ENCODE measurements at places on chromosomes 7 and 10. TPM values are rescaled to one million over a fixed set of nuclear protein-coding genes. Genes with fewer than 3 reads are reported as not detected.

DNA sequence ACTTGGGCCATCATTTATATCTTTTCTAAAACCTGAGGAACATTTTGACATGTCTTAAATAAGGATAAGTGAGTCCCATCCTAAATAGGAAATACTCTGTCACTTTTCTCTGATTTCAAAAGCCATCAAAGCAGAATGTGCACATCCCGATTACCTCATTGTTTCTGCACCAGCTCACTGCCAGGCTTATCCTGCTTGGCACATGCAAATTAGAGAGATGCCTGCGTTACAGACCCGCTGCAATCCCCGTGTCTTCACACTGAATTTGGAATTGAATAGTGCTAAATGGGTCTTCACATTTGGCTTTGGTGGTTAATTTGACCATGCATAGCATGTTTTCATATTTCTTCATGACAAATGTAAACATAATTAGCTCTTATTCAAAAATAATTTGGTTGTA is 279.5 kb downstream of the WDR37 start:
- no peak for DNase-seq

Gene PTF1A
- total RNA-seq, result not detected

Gene GPR85
- not detected for total RNA-seq

Gene GSTK1
- total RNA-seq, result 385 TPM

DNA sequence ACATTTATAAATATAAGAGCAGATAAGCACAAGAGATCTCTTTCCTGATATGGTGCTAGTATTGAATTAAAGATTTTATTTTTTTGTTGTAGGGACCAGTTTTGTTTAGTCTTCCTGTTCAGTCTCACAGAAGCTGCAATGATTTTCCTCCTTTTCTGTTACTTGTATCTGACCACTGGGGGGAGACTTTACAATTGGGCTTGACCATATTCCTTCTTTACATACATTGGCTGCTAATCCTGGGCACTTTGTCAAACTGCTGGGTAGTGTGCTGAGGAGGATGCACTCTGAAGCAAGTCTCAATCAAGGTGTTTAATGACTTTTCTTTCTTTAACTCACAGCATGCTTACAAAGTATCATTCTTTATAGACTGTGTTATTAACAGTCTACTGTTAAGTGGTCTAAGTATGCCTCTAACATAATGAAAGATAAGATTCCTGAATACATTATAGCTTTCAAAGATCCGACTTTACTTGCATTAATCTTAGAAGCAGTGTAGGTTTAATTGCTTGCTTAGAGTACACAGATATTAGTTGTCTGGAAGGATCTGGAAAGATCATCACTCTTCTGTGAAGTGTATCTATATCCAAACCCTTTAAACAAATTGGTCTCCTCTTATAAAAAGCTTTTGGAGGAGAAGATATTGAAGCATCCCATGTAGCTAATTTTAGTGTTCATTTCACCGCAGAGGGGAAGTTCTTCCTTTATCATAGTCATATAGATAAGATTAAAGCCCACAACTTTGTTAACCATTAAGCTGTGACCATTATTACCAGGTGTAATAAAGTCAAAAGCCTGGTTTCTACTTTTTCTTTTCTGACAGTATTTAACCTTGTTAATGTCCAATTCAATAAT is 3.1 kb downstream of the PALS2 start:
- no peak for DNase-seq
